ENCODE measurements at places on chromosomes 2 and 18.

- DNase-seq, result peak; percentile 58
These were observed 1.2 kb downstream of the ANKMY1 start for GRCh38 chr2:240556553-240557100.

- no peak for DNase-seq
These were observed 51.3 kb downstream of the NCOA1 start for GRCh38 chr2:24542269-24542872.

- peak; percentile 22 for DNase-seq
These were observed at the start of gene RBMS1 for GRCh38 chr2:160493227-160494028. TSS of gene RBMS1 (minus strand) at chr2:160493807. CDS start at chr2:160493363, 444 bp downstream.

DNA sequence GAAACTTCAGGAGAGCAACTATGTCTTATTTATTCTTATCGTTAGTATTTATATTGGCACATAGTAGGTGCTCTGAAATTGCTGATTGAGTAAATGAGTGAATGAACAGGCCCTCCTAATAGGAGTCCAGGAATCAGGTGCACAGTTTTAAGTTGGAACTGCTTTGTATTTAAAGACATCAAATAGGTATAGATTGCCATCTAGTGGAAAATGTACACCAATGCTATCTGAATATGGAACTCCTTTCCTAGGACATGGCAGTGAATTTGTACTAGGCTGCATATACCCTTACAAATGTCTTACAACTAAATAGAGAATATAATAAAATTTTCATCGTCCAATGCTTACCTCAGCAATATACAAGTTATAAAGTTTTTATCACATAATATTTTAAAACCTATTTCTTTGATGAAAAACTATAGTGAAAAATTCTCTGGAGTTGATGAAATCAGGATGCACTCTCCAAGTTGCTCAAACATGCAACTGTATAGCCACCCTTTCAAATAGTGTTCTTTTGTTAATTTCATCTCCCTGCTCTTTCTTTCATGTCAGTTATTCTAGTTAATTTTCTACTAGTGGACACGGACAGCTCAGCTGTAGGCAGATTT, 318.9 kb upstream of the SYT4 start:
- no peak for DNase-seq

DNA sequence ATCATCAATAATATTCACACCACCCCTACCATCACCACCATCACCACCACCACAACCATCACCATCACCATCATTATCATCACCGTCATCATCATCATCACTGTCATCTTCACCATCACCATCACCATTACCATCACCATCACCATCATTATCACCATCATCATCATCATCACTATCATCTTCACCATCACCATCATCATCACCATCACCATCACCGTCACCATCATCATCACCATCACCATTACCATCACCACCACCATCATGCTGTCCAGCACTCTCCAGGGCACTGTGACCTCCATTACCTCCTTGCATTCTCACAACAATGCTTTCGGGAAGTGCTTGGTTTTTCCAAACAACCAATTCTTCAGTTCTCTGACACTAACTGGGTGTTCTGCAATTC, 13.1 kb upstream of the TEX44 start:
- DNase-seq, result no peak

DNA sequence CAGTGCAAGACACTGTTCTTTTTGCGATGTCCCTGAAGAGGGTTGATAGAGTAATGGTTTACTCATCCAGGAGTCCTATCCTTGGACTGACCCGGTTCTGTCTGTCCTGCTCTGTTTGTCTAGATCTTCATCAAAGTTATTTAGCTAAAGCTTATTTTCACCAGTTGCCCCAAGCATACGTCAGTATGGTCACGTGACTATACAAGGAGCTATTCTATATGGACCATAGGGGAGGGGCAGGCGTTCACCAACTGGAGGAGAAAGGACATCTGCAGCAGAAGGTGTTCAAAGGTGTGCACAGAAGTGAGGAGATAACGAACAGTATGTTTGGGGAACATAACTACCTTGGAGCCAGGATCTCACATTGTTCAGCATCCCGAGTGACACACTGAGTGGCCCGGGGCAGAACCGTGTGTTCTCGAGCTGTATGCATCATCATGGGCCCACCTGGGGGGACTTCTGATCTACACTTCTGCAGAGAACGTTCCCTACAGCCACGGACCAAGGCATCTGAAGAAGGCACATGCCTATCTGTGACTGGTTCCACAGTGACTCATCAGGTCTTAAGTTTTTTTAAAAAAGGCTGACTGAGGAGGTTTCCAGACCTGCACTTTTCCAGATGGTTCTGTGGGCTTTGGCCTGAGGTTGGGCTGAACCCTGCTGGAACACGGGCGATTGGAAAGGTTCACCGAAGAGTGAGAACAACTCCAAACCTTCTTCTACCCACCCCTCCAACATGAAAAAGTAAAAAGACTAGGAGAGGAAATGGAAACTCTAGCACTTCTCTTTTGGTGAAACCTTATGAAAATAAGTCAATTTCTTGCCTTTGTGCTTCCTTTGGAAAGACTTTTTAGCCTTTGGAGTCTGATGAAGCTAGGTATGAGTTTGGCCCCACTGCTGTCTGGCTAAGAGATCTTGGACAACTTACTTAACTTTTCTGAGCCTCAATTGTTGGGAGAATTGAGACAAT, 68.6 kb upstream of the YWHAQ start:
- DNase-seq, result no peak

GRCh38 chr2:219058541-219059374, 2.0 kb downstream of the IHH start:
- no peak for DNase-seq

GRCh38 chr2:135792401-135793150, 44.4 kb downstream of the LCT start:
- DNase-seq, result no peak

- DNase-seq, result no peak
These were observed 16.2 kb downstream of the CCBE1 start for GRCh38 chr18:59681051-59681450.

GRCh38 chr2:64622443-64623241, 31.1 kb downstream of the SERTAD2 start:
- no peak for DNase-seq

DNA sequence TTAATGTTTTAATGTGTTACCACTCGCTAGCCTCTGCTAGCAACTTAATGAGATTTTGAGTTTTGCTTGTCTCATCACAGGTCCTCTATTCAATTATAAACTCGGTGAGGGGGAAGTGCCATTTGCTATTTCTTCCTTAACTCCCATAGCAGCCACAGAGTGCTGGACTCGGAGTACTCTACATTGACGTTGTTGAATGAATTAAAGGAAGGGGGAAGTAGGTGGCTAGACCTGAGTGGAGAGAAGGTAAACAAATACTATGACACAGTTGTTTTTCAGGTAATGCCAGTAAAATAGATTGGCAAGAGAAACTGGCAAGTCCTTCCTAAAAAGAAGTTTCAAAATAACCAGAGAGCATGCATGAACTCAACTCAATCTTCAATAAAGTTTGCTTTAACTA, 339.3 kb downstream of the HRH4 start:
- DNase-seq, result no peak

- no peak for DNase-seq
These were observed 205.1 kb upstream of the NRP2 start for GRCh38 chr2:205477016-205477705.

GRCh38 chr2:216315802-216316603, 56.3 kb downstream of the MARCHF4 start:
- no peak for DNase-seq

DNA sequence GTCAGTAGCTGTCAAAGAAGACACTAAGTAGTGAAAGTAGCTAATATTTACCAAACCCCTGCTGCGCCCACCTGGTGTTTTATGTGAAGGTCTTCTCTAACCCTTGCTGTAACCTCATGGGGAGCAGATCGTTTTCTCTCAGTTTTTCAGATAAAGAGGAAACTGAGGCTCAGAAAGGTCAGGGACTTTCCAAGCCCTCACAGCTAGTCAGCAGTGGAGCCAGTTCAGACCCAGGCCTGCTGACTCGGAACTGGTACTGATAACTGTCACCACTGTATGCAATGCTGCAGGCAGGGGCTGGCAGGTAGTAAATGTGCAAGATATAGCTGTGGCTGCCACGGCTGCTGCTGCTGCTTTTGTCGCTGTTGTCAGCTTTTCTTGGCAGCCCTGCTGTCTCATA, 69.1 kb downstream of the LRRFIP1 start:
- DNase-seq, result no peak

- DNase-seq, result no peak
These were observed 104.7 kb upstream of the ARHGAP28 start for GRCh38 chr18:6624661-6625311.

DNA sequence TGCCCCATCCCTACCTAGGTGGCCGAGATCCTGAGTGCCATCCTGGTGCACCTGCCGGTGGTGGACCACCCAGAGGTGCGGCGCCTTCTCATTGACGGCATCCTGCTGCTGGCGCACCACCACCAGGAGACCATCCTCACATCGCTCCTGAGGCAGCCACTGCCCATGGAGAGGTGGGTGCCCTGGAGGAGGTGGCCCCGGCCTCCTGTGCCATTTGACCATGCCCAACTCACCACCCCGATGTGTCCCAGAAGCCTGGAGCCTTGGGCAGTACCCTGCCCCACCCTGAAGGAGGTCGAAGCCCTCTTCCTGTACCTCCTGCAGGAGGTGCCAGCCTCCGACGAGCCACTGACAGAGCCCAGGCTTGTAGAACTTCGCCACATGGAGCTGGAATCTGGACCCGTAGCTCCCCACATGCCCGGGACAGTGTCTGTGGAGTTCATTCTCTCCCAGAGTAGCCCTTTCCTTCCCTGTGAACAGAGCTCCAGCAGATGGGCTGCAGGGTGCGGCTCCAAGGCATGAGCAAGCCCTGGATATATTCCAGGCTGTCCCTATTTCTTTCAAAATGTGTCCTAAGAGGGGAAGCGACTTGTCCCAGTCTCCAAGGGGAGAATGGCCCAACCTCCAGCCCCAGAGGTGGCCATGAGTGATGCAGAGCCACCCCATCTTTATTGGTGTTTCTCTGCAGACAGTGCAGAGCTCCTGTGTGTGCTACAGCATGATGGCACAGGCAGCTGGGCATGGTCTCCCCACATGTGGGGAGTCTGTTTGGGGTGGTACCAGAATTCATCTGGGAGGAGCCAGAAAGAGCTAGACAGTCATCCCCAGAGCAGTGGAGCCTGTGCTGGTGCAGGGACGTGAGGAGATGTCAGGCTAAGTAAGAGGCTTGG, 34.2 kb downstream of the HJURP start:
- DNase-seq, result no peak

DNA sequence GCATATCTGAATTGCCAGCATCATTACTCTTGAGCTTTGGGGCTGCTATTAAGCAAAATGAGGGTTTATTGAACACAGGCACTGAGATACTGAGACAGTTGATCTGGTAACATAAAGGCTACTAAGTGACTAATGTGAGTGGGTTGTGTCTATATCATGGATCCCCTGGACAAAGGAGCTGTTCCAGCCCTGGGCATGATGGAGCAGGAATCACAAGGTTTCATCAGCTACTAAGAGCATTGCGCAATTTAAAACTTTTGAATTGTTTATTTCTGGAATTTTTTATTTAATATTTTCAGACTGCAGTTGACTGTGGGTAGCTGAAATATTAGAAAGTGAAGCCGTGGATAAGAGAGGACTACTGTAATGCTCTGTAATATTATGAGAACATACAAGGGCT, 73.5 kb downstream of the MGAT5 start:
- no peak for DNase-seq

GRCh38 chr2:213766465-213766901, 482.2 kb downstream of the SPAG16 start:
- no peak for DNase-seq

- no peak for DNase-seq
These were observed 150.5 kb downstream of the MYO5B start for GRCh38 chr18:50044402-50044801.

- no peak for DNase-seq
These were observed 79.8 kb downstream of the ITGB1BP1 start for GRCh38 chr2:9343524-9343923.

DNA sequence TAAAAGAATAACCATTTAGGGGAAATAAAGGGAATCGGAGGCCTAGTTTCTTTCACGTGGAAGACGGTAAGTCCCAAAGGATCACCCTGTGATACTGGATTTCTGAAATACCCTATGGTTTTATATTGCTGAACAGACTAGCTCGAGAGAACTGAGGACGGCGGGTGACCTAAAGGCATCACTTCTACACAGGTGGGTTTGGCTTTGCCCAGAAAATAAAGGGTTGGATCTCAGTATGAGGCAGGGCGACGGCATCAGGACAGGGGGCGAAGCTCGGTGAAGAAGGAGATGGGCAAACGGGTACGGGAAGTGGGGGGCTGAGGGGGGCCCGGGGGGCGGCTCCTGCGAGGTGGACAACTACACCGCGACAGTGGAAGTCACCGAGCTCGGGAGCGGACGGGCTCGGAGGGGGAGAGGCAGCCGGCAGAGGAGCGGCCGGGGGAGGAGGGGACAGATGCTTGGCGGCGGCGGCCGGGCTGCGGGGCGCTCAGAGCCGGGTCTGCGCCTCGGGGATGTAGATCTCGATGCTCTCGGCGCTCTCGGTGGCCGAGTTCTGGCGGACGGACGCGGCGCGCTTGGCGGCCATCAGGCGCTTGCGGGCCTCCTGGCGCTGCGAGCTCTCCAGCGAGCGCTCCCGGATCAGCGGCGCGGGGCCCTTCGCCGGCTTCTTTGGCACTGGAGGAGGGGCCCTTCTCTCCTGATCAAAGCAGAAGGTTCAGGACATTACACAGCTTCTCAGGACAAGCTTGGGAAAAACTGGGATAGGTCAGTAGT, 48.9 kb downstream of the TGIF1 start:
- DNase-seq, result no peak

DNA sequence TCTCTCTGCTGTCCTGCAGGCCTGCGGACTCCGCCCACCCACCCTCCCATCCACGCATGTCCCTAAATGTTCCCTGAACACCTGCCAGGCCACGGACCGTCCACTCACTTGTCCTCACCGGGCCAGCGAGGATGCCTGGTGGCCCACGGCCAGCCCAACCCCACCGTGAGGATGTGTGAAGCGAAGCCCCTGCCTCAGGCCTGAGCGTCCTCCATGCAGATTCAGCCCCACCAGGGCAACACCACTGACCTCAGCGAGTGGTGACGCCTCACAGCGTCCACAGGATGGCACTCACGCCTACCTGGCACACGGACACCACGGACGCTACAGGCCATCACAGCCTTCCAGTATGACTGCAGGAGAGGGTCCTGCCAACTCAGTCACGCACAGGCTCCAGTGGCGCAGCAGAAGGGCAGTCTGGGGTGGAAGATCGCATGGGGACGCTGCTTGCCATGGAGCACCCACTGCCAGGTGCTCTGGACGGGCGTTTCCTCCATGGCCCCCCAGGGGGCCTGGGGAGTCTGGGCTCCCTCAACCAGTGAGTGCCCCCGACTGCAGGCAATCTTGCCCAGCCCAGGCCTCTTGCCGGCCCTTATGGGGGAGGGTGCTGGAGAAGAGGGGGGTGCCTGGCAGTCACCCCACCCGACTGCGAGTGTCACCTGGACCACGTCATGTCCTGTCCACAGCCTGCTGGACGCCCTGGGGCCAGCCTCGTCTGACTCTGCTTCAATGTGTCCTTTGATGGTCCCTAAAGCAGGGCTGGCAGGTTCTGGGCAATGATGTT, 25.4 kb downstream of the HDAC4 start:
- DNase-seq, result no peak

DNA sequence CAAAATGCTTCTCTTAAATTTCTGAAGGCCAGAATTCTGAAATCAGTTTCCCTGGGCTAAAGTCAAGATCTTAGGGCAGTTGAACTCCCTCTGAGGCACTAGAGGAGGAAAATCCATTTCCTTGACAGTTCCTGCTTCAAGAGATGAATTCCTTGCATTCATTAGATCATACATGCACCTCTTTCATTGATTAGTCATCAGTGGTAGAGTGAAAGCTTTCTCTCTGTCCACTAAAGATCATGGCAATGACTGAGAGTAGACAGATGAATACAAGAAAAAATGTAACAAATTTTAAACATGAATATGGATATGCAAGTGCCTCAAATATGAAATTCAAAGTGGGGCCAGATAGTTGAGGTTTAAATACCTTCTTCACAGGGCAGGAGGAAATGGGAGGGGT, 693.4 kb upstream of the TMEFF2 start:
- no peak for DNase-seq

All from T follicular helper cell (primary cell).